ENCODE measurements at places on chromosomes 3 and 15. TPM values are rescaled to one million over a fixed set of nuclear protein-coding genes. Genes with fewer than 3 reads are reported as not detected.

Gene ISLR
- total RNA-seq, result 53.0 TPM

GRCh38 chr15:80093854-80094418, 34.5 kb downstream of the ZFAND6 start:
- DNase-seq, result no peak

Gene RAB43
- 36.2 TPM for total RNA-seq

Gene CSPG4
- total RNA-seq, result 20.5 TPM

- peak; percentile 94 for DNase-seq
Measured at GRCh38 chr3:109685084-109686079, 348.0 kb upstream of the DPPA4 start.
